ENCODE measurements at places on chromosomes 2 and 18.

DNA sequence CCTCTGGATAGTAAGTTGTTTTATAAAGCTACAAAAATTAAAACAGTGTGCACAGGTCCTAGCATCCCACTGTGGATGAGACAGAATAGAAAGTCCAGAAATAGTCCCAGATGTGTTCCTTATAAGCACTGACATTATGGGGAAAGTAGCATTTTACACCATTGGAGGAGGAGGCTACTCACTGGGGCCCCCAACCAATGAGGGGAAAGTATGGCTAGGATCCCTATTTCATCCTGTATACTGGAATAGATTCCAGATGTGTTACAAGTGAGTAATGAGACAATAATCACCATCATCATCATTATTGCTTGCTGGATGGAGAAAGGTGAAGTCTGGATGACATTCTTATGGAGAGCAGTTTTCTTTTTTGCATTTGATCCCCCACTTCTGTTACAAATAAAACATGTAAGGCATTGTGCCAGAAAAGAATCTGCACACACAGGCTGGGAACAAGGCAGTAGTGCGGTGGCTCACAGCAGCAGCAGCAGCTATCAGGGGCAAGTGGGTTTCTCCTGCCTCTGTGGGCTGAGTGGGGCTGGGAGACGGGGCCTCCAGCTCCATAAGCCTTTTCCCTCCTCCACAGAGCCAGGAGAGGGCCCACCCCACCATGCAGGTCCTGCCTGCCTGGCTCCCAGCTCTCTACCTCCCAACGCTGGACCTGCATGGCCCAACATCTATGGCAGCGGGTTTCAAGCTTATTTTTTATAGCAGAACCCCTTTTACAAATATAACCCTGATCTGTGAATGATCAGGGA lies 5.0 kb downstream of the ARID5A start:
- no peak for DNase-seq

DNA sequence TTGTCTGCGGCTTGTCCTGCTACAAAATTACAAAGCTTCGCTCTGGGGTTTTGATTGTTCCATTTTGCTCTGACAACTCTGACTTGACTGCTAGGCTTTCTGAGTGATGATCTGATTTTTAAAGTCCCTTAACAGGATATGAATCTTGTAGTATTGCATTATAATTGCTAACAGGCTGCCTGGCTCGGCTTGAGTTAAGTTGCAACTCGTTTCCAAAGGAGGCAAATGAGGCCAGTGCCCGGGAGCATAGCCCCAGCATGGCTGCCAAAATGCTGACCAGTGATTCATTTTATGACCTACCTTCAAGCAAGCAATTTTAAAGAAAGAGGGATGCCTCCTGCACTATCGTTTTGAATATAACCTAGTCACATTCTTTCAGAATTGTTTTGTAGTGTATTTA lies 135.4 kb downstream of the COL6A3 start:
- no peak for DNase-seq

GRCh38 chr2:98944775-98945174 lies 8.8 kb upstream of the CRACDL start:
- no peak for DNase-seq

- DNase-seq: peak; percentile 28
These were observed 887.9 kb downstream of the NRXN1 start for GRCh38 chr2:50143822-50144575.

DNA sequence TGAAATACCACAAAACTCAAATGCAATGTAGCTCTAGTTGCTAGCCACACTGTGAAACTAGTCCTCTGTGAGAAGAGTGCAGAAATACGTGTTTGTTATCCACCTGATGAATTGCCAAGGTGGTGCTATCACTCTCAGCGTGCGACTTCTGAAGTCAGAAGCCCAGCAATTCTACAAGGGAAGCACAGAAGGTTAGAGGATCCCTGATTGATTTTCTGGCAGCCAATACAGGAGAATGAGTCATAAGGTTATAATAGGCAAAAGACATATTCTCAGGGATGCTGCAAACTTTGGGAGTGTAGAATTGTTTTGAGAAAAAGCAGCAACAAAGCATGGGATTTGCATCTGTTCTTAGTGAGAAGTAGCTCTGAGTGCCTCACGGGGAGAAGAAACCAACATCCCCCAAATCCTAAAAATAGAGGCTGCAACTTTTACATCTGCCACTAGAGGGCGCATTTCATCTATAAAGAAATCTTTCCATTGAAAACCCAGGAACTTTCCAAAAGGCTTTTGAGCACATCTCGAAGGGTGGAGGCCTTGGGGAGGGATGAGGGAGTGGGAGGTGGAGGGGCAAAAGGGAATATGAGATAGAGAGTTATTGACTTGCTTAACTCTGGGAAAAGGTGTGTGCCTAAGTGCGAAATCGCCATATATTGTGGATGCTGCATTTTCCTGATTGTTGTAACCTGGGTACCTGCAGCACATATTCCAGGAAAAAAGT lies 78.0 kb downstream of the TMEM182 start:
- peak; percentile 17 for DNase-seq

DNA sequence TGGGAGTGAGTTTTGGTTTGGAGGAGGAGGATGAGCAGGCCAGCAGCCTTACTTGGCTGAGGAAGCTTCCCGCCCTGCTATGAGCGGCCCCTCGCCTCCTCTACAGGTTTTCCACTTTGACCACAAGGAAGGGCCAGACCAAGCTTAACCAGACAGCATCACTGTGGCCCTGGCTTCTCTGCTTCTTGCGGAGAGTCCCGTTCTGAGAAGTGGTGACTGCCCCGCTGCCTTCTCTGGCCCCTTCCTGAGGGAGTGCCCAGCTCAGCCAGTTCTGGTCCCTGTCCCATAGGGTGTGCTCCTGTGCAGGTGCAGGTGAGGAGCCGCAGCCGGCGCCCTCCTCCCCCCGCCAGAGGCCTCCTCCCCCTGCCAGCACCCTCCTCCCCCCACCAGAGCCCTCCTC lies 101.0 kb downstream of the FAM210A start:
- no peak for DNase-seq

DNA sequence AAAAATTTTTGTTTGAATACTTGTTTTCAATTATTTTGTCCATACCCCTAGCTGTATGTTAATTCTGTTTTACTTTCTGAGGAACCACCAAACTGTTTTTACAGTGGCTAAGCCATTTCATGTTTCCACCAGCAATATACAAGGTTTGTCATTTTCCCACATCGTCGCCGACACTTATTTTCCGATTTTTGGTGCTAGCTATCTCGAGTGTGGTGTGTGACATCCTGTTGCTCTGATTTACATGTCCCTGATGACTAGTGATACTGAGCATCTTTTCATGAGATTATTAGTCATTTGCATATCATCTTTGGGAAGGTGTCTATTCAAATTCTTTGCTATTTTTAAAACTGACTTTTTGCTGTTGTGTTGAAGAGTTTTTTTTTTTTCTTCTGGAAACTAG lies 7.2 kb upstream of the GPC1 start:
- DNase-seq: no peak

DNA sequence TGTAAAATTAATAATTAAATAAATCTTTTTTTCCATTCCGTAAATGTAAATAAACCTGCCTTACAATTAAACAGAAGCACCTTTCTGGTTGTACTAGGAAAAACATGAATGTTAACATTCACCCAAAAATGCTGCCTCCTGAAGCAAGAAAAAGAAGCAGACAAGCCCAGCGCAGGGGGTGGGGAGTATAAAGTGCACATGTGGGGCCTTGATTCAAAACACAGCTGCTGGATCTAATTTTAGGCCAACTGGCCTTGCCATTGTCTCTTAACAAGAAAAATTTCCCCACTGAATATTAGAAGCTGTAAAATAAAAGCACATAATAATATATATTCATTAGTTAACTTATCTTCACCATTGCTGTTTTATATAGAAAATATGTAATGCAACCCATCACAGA lies 28.3 kb downstream of the TCF4 start:
- DNase-seq: no peak

DNA sequence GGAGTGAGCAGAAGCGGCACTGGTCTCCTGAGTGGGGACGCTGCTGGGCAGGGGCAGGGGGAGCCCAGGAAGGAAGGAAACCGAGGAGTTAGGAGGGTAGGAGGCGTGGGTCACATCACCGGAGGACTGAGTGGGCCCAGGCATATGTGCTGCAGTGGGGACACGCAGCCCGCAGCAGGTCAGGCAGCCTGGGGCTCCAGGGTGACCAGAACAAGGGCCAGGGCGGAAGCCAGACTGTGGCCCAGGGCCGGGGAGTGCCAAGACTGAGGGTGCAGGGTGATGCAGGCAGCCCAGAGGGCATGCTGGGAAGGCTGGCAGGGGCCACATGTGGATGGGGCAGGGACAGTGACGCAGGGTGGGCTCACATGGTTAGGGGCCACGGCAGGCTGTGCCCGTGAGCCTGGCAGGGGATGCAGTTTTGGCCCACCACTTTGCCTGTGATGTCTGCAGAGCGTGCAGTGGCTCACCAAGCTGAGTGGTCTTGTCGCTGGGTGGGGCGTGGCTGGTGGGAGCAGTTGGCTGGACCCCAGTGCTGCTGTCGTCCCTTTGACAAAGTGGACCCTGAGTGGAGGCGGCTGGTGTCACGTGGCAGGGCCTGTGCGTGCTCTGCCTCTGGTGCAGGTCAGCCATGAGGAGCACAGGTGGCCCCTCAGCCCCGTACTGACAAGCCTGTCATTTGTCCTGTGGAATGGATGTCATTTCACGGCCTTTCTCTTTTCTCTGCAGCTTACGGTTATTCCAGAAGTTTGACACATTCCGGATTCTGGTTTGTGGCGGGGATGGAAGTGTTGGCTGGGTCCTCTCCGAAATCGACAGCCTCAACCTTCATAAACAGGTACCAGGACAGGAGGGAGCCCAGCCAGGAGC lies 87.1 kb downstream of the DGKD start:
- DNase-seq: no peak

DNA sequence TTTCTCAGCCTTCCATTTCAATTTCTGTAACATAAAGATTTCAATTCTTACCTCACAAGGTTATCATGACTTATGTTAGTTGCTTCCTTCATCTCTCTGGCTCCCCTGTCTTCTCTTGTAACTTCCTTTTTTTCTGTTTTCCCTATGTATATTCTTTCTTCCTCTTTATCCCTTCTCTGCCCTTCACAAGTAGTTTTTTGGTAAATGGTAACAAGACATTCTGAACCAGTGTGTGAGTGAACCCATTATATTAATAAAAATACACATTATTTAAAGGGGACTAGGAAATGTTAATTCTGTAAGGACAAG lies 8.4 kb downstream of the ACSL3 start:
- no peak for DNase-seq
